ENCODE measurements at places on chromosomes 1 and 21. TPM values are rescaled to one million over a fixed set of nuclear protein-coding genes. Genes with fewer than 3 reads are reported as not detected.

The COL9A2 gene
- 4.3 TPM for total RNA-seq

The NES gene
- 30.8 TPM for total RNA-seq

The IL6R gene
- 15.9 TPM for total RNA-seq

The SDE2 gene
- total RNA-seq = 11.8 TPM

The FCRL4 gene
- total RNA-seq = not detected

The MYBPHL gene
- not detected for total RNA-seq

The SYT14 gene
- total RNA-seq = 3.6 TPM

The CLIC6 gene
- 0.16 TPM for total RNA-seq

The TDRD10 gene
- under 0.01 TPM for total RNA-seq

The PGM1 gene
- total RNA-seq = 73.3 TPM

The GLUL gene
- total RNA-seq = 437 TPM

The CALML6 gene
- total RNA-seq = 0.63 TPM

The FCRL1 gene
- not detected for total RNA-seq

The THRAP3 gene
- total RNA-seq = 43.3 TPM

Data from bronchial smooth muscle cell (primary cell).